Fibroblast of lung (primary cell): ENCODE measurements at places on chromosomes 5 and 9. TPM values are rescaled to one million over a fixed set of nuclear protein-coding genes. Genes with fewer than 3 reads are reported as not detected.
A peak's percentile ranks its signal among the peaks of the same experiment; 100 is the strongest.

GRCh38 chr5:158545949-158546530 is 553.7 kb downstream of the EBF1 start:
- no peak overlapping the region for H3K27ac ChIP-seq
- H3K27me3 ChIP-seq, result no peaks in the 10 kb centered on the region
- no peaks in the 10 kb centered on the region for H3K36me3 ChIP-seq
- no peak for DNase-seq
- H3K4me1 ChIP-seq, result no peaks in the 10 kb centered on the region
- H3K4me3 ChIP-seq, result no peak overlapping the region

DNA sequence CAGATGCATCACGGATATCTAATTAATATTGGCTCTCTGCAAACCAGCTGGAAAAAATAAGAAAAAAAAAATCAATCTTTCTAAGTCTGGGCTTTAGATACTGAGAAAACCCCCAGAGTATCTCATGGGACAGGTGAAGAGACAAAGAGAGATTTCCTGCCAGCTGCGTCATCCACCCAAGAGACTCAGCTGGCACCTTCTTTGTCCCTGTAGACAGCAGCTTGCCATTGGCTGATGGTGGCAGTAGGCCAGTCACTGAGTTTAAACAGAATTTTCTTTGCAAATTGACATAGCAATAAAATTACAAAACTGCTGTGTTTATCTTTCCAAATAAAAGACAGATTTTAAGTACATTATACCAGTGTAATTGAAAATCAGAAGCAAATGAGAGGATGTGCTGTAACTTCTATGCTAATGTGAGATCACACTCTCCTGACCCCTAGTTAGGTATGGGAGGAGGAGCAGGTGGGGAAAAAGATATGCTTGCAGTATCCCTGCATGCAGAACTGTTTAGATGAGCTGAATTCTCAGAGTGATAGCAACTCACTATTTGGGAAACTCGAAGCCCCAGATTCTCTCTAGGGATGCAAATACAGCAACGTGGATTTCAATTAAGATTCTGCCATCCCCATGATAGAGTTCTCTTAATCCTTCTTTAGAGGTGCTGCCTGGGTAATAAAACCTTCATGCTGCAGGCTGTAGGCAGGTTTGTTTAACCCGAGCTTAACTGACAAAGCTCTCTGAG is 72.2 kb downstream of the NMUR2 start:
- no peaks in the 10 kb centered on the region for H3K4me1 ChIP-seq
- H3K27me3 ChIP-seq, result no peaks in the 10 kb centered on the region
- no peaks in the 10 kb centered on the region for H3K36me3 ChIP-seq
- no peak for DNase-seq

DNA sequence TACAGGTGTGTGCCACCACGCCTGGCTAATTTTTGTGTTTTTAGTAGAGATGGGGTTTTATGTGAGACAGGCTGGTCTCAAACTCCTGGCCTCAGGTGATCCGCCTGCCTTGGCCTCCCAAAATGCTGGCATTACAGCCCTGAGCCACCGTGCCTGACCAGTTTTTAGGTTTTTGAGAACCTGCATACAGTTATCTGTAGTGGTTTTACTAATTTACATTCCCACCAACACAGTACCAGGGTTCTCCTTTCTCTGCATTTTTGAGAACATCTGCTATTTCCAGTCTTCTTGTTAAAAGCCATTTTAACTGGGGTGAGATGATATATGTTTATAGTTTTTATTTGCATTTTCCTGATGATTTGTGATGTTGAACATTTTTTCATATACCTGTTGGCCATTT is 12.8 kb downstream of the DMXL1 start:
- peaks cover 2% of the 10 kb centered on the region for H3K4me1 ChIP-seq
- H3K27ac ChIP-seq, result no peak overlapping the region
- H3K36me3 ChIP-seq, result no peaks in the 10 kb centered on the region
- no peak overlapping the region for H3K4me3 ChIP-seq
- no peaks in the 10 kb centered on the region for H3K27me3 ChIP-seq

GRCh38 chr9:111898331-111899096 is 1.9 kb downstream of the UGCG start:
- peaks cover 2% of the 10 kb centered on the region for H3K36me3 ChIP-seq
- H3K27ac ChIP-seq, result peak overlapping the region; percentile 93

GRCh38 chr5:64160201-64160600 is 5.4 kb upstream of the RNF180 start:
- H3K27ac ChIP-seq, result no peak overlapping the region
- no peaks in the 10 kb centered on the region for H3K36me3 ChIP-seq
- no peak overlapping the region for H3K4me3 ChIP-seq

DNA sequence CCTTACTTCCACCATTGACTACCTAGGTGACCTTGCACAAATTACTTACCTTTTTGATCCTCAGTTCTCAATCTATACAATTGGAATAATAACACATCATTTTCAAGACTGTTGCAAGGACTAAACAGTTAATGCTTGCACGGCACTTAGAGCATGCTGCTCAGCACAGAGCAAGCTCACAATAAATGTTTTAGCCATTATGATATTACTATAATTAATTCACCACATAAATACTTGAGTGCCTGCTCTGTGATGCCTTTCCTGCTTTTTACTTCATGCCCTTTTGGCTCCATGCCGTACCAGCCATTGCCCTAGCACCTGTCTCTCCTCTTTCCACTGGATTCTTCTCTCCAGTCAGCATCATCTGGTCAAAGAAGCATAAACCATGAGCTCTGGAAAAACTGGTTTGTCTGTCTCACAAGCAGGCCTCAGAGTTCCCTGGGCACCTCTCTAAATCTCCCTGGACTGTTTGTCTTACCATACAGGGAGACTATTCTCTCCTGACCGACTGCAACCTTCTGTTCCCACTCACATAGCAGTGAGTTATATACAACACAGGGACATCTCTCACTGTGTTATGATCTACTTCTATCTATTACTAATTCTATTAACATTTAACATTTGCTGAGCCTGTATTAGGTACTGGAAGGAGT is 260.4 kb upstream of the ADRA1B start:
- H3K36me3 ChIP-seq, result no peaks in the 10 kb centered on the region
- no peak for DNase-seq
- no peaks in the 10 kb centered on the region for H3K4me1 ChIP-seq

Gene GABRP
- total RNA-seq, result not detected in 2 replicates

GRCh38 chr5:177552839-177553455 is 1.4 kb downstream of the FAM193B start:
- peak; percentile 17 for DNase-seq
- peaks cover 5% of the 10 kb centered on the region for H3K36me3 ChIP-seq
- peak overlapping the region; percentile 90 for H3K4me3 ChIP-seq
- no peaks in the 10 kb centered on the region for H3K27me3 ChIP-seq

DNA sequence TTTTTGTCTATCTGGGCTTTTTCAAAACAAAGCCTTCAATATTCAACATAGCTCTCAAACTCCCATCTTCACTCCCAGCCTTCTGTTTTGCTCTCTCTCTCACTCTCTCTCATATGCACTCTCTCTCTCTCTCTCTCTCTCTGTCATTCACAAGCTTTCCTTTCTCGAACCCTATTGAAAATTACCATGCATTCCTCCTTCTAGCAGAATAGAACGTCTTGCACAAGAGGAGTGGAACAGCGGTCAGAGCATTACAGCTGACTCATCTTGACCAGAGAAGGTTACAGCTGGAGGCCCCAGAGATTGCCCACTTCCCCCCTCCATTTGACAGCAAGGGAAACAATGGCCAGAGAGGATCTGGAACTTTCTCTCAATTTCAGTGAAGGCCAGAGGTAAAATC is 51.0 kb upstream of the LIFR start:
- H3K27ac ChIP-seq, result no peak overlapping the region
- H3K36me3 ChIP-seq, result no peaks in the 10 kb centered on the region
- no peak overlapping the region for H3K4me3 ChIP-seq
- H3K4me1 ChIP-seq, result peaks cover 4% of the 10 kb centered on the region

GRCh38 chr9:2465516-2465915 is 156.1 kb upstream of the VLDLR start:
- no peaks in the 10 kb centered on the region for H3K4me1 ChIP-seq
- H3K36me3 ChIP-seq, result no peaks in the 10 kb centered on the region
- no peak for DNase-seq
- H3K27ac ChIP-seq, result no peak overlapping the region
- H3K4me3 ChIP-seq, result no peak overlapping the region
- no peaks in the 10 kb centered on the region for H3K27me3 ChIP-seq
